Astrocyte (in vitro differentiated cells and primary cell): ENCODE measurements at places on chromosomes 3 and 15.

- DNase-seq = no peak
These were observed 82.0 kb upstream of the MYRIP start for GRCh38 chr3:39727415-39727814.

DNA sequence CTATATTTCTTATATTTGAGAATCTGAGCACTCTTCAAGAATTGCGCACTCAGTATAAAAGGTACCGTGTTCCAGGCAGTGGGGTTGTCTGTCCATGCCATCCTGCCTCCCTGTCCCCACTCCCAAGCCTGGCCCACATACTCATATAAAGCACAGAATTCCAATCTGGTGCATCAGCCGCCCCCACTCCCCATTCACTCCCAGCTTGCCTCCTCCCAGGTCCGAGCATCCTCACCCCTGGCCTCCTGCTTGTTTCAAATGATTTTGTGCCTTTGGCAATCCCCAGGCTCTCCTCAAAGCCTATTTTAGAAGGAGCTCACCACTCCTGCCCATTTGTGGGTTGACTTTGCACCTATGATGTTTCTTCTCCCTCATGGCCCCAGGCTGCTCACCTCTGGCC is 22.2 kb upstream of the IGF1R start:
- DNase-seq = no peak

DNA sequence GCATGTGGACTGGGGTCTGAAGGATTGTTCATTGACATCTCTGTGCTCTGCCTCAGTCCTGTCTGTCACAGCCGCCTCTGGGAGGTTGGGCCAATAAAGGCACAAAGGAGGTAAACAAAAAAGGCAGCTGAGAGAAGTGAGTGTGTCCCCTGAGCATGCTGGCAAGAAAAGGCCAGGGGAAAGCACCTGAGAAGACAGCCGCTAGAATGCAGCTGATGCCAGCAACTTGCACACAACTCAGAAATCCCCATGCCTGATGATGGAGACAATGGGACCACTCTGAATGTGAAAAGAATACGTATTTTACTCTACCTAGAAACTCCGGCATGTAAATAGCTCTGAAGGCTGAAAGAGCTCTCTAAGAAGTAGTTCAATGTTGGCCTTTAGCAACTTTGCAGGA is 118.7 kb downstream of the KCNH8 start:
- no peak for DNase-seq

GRCh38 chr15:32956006-32956405 is 238.2 kb downstream of the GREM1 start:
- DNase-seq = peak; percentile 89

GRCh38 chr15:75346796-75347221 is at the start of gene NEIL1:
Gene NEIL1 (plus strand): TSS chr15:75347039. CDS start chr15:75348906, 1,867 bp downstream.
- DNase-seq = no peak

GRCh38 chr15:78261062-78261461 is 3.3 kb upstream of the DNAJA4 start:
- DNase-seq = no peak

- no peak for DNase-seq
These were observed 68.4 kb downstream of the HERC1 start for GRCh38 chr15:63765338-63765737.

DNA sequence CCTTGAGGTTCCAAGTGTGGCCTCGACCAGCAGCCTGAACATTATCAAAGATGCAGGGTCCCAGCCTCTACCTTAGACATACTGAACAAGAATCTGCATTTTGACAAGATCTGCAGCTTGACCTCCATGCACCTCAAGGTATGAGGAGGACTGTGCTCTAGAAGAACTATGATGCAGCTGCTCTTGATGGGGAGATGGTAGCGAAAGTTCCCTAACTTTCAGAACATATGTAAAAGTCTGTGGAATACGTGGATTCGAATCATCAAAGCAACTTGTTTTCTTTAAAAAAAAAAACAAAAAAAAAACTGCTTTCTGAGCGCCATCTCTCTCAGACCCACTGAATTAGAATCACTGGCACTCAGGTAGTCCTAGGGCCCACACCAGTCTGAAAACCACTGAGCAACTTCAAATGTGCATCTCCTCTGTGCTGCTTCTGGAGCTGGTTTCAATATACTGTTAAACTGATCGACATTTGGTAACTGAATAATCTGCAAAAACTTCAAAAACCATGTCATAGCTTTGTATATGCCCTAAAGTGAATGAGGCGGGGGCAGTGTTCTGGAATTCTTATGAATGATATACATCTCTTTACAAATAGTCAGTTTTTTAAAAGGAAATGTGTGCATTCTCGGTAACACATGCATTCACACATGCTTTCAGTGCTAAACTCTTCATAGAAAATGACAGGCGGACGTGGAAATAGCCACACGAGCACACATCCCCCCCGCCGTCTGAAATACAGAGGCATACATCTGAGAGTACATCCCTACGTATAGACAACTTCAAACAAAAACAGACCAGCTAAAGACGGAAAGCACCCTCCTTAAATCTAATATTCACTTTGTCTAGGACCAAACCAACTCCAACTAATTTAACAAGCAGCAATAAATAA is 128.8 kb downstream of the FOXP1 start:
- no peak for DNase-seq

GRCh38 chr15:80436511-80437307 is 32.5 kb downstream of the ARNT2 start:
- DNase-seq = peak; percentile 73

DNA sequence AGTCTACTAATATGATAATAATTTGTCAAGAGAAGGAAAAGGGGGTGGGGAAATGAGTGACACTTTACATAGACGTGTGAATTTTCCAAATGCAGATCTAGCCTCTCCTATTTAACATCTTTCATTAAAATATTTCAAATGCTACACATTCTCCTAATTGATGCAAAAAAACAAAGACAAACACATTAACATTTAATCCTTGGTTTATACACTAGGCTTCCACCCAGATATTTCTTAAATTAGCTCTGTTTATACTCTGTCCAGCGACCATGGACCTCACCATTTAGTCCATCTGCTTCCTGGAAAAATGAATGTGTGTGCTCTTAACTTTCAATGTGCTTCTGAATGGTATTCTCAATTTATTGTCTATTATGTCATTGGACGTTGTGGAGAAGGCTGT is 409.9 kb downstream of the LSAMP start:
- no peak for DNase-seq

GRCh38 chr3:69970827-69971226 is 28.7 kb upstream of the SAMMSON start:
- DNase-seq = no peak

GRCh38 chr3:454986-455385 is 258.4 kb downstream of the CHL1 start:
- no peak for DNase-seq

- no peak for DNase-seq
These were observed 135.5 kb upstream of the ZPLD1 start for GRCh38 chr3:102299125-102299877.

DNA sequence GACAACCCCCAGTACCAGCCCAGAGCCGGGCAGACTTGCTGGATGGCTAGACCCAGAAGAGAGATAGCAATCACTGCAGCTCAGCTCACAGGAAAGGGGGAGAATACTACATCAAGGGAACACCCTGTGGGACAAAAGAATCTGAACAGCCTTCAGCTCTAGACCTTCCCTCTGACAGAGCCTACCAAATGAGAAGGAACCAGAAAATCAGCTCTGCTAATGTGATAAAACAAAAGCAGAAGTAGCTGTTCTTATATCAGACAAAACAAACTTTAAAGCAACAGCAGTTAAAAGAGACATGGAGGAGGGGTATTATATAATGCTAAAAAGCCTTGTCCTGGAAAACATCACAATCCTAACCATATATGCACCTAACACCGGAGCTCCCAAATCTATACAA is 283.3 kb downstream of the KLF13 start:
- DNase-seq = no peak

- DNase-seq = no peak
These were observed 94.0 kb downstream of the CORO2B start for GRCh38 chr15:68672781-68673205.

DNA sequence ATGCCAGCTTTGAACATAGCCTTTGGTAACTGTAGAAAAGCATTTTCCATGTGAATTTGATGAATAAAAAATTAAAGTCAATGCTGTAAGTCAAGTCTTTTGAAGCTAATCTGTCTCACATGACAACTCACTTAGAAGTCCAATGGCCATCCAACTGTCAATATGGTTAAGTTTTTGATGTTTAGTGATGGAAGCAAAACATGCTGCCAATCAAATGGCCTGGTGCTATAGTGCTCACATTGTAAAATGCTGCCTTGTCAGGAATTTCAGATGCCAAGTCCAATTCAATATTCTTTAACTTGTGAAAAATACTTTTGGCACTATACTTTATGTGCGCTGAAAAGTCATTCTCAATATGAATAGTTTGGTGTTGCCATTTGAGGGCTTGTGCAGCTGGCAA is 1361.8 kb upstream of the ALCAM start:
- no peak for DNase-seq

DNA sequence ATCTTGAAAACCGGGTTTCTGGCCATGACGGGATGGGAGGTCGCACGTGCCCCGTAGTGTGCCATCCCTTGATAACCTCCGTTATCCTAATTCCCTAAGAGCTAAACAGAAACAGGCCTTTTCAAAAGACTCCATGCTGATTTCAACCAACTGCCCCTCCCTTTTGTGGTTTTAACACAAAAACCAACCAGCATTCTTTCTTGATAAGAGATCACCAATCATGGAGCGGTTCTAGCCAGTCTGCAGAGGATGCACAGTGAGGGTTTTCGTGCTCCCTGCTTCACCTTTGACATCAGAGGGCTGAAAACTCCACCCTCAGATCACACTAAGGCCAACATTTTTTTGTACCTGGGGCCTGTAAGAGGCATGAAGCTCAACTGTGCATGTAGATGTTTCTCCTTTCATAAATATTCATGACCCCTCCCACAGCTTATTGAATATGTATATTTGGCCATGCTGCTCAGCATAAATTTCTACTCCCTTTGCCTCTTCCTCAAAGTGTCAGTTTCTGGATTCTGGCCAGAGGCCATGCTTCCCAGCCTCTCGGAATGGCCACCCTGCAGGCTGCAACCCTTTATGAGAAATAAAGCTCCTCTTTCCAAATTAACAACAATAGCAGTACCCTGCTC is 41.3 kb downstream of the FAM3D start:
- DNase-seq = peak; percentile 19

- DNase-seq = no peak
These were observed 10.2 kb downstream of the ACKR2 start for GRCh38 chr3:42819351-42819965.

GRCh38 chr3:194275291-194275690 is 75.8 kb downstream of the CPN2 start:
- DNase-seq = no peak

- no peak for DNase-seq
These were observed 34.7 kb downstream of the MOBP start for GRCh38 chr3:39501968-39502837.

- DNase-seq = no peak
These were observed 1.6 kb downstream of the C3orf52 start for GRCh38 chr3:112087746-112088145.

- DNase-seq = peak; percentile 73
These were observed 166.6 kb downstream of the ANO10 start for GRCh38 chr3:43455233-43455632.

- DNase-seq = no peak
These were observed 83.7 kb upstream of the RASGRP1 start for GRCh38 chr15:38648121-38648843.

DNA sequence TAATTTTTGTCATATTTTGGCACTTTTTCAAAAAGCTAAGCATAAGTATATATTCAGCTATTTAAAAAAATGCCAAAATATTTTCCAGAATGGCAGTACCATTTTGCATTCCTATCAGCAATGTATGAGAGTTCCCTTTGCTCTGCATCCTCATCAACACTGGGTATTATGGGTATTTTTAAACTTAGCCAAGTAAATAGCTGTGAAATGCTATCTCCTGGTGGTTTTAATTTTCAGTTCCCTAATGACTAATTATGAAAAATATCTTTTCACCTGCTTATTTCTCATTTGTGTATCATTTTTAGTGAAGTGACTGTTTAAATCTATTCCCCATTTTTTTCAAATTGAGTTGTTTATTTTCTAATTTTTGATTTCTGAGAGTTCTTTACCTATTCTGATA is 199.7 kb upstream of the NECTIN3 start:
- DNase-seq = no peak

DNA sequence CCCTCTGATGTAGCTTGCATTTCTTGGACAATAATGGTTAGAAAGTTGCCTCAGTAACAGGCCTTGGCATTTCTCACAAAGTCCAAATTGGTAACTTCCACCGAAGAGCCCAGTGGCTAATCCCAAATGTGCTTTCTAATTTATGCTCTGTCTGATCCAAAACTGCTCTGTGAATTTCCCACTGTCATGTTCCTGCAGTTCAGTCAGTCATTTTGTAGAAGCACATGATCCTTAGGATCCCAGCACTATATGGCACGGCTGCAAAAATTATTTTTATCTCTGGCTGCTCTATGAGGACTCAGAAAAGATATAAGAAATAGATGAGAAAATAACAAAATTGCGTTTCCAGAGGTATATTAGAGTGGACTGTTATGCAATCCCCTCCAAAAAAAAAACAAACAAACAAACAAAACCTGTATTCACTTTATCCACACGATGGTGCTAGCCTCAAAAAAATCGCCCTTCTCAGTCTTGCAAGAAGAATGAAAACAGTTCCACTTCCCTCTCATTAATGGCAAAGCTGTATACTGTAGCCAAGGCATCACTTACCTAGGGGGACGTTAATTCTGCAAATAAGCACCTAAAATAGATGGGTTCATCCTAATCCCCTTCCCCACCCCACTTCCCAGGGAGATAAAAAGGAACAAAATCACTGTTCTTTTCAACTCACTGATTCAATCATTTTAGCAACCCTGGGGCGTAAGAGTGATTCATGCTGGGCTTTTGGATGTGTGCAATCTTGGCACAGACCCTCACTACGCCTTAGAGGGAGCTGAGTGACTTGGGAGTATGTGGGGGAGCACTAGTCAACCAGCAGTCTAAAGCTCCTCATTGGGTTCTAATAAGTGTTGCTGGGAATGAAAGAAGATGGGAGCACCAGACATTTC is 61.3 kb downstream of the TMCO5A start:
- peak; percentile 69 for DNase-seq

DNA sequence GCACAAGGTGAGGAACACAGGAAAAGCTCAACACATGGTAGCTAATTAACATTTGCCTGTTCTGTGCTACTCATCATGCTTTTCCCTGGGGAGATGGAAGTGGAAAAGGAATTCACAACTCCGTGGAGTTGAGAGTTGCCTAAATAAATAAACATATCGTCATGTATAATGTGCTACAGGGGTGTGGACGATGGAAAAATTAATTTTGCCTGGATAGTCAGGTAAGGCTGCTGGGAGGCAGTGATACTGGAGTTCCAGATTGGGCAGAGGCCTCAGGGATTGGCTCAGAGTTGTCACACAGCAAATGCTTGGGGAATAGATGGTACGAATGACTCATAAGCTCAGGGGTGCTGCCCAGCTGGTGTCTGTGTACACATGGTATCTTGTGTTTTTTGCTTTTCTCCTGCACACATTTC is 3.1 kb upstream of the ABHD6 start:
- peak; percentile 21 for DNase-seq
